ENCODE measurements at places on chromosomes 2 and 18.

- no peak for DNase-seq
Observed at GRCh38 chr2:25125189-25125588, 43.2 kb downstream of the POMC start.

- no peak for DNase-seq
Observed at GRCh38 chr2:218129458-218130135, 3.8 kb downstream of the CXCR2 start.

DNA sequence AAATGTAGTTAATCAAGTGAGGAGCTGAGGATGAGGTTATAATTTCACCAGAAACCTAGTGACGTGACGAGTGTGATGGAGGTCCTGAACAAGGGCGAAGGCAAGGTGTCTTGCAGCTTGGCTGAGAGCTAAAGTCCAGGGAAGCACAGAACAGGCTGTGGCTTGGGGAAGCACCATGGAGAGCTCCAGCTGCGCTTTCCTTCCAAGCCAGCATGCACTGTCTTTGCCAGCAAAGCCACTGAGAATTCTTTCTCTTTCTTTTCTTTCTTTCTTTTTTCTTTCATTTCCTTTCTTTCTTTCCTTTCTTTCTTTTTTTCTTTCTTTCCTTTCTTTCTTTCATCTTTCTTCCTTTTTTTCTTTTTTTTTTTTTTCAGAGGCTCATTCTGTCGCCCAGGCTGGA lies 239.3 kb downstream of the FBXO15 start:
- DNase-seq = no peak

DNA sequence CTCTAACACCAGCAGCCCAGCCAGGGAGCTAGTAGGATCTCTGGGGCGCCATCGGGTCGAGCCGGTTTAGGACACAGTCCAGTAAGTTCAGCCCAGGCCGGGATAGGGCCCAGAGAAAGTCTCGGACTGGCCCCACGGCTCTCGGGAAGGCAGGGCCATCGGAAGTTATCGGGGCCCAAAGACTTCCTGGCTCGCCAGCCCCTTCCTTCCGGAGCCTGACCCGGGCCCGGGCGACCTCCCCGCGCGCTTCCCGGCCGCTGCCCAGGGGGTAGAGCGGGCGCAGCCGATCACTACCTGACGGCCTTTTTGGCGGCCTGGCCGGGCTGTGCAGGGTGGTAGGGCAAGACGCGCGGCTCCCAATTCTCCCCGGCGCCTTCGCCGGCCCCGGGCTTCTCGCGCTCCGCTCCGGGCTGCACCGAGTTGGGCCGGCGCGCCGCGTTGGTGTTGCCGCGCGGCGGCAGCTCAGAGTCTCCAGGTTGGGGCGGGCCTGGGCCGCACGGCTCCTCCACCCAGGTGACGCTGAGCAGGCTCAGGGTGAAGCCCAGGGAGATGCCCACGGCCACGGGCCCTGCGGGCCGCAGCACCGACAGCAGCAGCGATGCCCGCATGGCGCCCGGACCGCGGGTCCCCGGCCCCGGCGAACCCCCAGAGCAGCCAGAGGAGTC lies 546 bp downstream of the CHPF start:
- no peak for DNase-seq

DNA sequence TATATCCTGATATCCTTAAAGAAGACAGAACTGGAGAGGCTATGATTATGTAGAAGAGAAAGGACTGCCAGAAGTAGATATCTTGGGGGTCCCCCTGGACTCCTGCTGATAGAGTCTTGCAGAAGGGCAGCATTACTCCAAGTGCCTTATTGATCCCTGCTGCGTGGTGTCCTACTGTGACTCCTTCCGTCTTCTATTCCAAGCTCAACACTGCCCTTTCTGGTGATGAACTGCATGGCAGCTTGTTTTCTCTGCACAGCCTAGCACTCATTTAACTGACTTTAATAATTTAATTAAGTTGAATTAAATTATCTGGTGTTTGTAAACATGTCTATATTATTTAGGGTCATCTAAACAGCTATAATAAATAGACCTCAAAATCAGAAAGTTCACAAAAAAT lies 194.1 kb upstream of the DSEL start:
- DNase-seq = no peak

DNA sequence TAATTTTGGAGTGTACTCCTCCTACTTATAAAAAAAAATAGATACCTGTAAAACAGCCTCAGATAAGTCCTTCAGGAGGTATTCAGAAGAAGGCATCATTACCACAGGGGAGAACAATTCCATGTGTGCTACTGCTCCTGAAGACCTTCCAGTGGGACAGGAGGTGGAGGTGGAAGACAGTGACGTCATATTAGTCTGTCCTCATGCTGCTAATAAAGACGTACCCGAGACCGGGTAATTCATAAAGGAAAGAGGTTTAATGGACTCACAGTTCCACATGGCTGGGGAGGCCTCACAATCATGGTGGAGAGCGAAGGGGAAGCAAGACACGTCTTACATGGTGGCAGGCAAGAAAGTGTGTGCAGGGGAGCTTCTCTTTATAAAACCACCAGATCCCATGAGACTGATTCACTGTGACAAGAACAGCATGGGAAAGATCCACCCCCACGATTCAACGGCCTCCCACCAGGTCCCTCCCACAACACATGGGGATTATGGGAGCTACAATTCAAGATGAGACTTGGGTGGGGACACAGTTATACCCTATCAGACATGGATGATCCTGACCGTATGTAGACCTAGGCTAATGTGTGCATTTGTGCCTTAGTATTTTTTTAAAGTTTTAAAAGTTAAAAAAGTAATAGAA lies 98.4 kb downstream of the NDUFA10 start:
- no peak for DNase-seq

DNA sequence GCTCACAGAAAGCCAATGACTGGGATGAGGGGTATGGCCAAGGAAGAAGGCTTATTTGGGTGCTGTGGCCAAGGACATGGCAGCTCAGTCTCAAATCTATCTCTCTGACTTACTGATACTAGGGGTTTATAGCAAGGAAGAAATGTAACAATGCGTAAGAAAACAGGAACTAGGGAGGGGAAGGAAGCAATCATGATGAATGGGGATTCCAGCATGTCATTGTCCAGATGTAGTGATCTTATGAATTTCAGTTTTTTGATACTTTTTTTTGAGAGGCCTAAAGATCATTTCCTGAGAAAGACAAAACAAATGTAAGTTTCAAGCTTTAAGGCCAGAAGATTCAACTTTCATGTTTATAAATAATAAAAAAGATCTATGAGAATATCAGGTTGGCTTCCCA lies 298.6 kb upstream of the FAM98A start:
- no peak for DNase-seq

GRCh38 chr2:231241755-231242507 lies 43.5 kb downstream of the ARMC9 start:
- no peak for DNase-seq

DNA sequence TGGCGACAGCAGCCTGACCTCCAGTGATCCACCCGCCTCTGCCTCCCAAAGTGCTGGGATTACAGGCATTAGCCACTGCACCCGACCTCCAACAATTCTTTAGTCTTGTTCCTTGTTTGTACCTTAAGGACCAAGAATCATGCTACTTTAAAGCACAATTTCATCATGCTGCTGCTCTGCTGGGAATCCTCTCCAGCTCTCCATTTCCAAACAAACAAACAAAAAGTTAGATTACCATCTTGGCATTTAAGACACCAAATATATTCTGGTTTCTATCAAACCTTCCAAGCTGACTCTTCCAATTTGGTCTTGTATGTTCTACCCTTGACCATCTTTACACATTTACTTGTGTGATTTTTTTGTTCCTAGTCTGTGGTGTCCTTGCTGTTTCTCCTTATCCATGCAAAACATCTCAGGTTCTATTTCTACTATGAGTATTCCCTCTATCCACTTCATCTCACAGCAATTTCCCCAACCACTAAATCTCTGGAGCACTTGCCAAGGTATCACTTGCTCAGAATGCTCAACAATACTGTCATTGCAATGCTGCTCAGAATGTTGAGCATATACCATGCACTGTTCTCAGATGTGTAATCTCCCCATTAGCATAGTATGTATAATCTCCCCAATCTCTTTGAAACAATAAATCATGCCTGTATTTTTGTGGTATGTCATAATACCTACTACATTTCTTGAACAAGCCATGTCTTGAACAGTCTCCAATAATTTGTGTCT lies 73.2 kb upstream of the GALNT5 start:
- no peak for DNase-seq

GRCh38 chr2:197345846-197346370 lies 35.3 kb upstream of the ANKRD44 start:
- DNase-seq = no peak

- no peak for DNase-seq
Observed at GRCh38 chr2:21404827-21405625, 281.3 kb downstream of the TDRD15 start.

DNA sequence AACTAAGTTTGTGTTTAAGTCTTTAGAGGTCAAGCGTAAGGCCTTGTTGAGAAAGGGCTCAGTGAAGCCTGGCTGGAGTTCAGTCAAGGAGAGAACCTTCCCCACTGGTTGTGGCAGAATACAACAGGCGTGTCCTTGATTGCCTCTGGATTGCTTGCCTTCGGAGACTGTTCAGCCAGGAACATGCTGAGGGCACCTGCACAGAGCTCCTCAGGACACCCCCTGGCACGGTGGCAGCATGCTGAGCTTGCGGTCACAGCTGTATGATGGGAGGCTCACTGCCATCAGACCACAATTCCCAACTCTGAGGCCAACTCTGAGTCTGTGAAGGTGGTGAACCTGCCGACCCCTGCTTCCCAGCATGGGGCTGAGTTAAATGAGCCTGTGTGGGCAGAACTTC lies 130.0 kb downstream of the LPIN1 start:
- peak; percentile 40 for DNase-seq

All from vagina (tissue), 2 donors.